GM12891 (cell line): ENCODE measurements at places on chromosomes 7 and 10.

- DNase-seq, result no peak
These were observed 268.4 kb upstream of the NPVF start for GRCh38 chr7:25496476-25497368.

DNA sequence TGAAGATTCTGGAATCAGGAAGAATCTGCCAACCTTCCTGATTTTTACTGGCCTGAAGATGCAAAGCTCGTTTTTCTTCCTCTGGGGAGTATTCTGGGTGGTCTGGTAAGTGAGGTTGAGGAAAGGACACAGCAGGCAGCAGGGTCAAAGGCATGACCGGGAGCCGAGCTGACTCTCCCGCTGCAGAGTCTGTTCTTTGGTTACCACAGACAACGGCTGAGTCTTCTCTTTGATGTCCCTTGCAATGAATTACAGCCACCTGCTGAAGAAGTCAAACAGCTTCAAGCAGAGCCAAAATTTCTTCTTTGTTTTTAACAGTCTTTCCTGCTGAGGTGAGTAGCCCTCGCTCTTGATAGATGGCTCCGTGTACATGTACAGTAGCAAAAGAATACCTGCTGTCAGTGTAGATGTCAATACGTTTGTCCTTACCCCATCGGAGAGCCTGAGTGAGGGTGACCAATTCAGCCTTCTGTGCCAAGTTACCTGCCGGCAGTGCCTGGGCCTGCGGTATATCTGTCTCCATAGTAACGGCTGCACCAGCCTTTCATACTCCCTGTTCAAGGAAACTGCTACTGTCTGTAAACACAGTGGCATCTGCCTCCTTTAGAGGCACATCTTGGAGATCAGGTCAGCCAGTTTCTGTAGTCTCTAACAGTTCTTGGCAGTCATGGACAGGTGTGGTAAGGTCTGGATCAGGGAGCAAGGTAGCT is 76.4 kb downstream of the PRR15 start:
- no peak for DNase-seq

- DNase-seq, result no peak
These were observed 277.6 kb downstream of the SFMBT2 start for GRCh38 chr10:7133278-7133677.

- DNase-seq, result no peak
These were observed 6.8 kb downstream of the PNLIPRP1 start for GRCh38 chr10:116597543-116597942.

- DNase-seq, result no peak
These were observed 70.9 kb downstream of the HHEX start for GRCh38 chr10:92760609-92761008.

GRCh38 chr7:51256209-51256781 is 60.3 kb downstream of the COBL start:
- no peak for DNase-seq

DNA sequence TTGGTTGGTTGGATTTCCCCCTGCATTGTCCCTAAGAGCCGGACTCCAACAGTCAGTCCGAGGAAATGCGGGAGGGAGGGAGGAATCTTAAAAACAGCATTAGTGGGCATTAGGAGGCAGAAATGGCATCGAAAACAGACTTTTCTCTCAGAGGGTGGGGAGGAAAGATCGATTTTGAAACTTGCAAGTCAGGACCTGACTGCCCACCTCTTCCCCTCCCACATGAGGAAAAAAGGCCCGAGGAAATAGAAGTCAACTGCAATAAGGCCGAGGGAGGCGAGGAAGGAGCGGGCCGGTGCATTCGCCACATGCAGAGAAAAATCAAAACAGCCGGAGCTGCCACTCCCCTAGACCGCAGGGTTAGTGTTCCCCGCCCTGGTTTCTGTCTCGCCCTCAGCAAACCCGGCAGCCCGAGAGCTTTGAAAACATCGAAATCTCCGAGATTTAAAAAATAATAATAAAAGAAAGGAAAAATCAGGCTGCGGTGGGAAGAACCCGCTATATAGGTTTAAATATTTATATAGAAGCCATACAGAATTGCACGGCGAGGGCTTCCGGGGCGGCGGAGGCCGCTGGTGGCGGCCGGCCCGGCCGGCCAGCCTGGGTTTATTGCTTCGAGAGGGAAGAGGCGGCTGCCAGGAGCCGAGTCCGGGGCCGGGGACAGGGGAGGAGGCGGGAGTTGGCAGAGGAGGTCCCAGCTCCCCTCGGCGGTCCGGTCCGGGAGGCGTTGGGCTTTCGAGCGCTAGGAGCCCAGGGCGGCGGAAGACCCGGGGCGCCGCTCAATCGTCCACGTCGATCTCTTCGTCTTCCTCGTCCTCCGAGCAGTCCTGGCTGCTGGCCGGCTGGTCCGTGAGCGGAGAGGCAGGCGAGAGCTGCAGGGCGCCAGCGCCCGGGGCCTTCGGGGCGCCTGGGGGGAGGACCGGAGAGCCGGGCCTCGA is 2.5 kb downstream of the LBX1 start:
- DNase-seq, result no peak

DNA sequence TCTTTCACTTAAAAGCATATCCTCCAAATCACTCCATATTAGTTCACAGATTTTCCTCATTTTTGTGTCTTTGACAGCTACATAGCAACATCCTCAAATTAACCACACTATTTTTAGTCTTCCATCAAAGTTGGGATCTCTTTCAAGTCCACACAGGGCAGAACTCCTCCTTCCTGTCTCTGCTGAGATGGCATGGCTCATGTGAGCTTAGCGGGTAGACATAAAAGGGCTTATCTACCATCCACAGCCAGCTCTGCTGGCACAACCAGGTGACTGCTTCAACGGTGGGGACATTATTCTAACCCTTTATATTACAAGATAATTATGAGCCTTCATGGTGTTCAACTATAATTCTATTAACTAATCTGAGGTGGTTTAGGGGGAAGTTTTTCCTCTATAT is 35.5 kb downstream of the ICA1 start:
- DNase-seq, result no peak

GRCh38 chr7:77738871-77739270 is 42.6 kb downstream of the RSBN1L start:
- no peak for DNase-seq

- DNase-seq, result no peak
These were observed 4.5 kb downstream of the FBXW4 start for GRCh38 chr10:101690461-101690860.

DNA sequence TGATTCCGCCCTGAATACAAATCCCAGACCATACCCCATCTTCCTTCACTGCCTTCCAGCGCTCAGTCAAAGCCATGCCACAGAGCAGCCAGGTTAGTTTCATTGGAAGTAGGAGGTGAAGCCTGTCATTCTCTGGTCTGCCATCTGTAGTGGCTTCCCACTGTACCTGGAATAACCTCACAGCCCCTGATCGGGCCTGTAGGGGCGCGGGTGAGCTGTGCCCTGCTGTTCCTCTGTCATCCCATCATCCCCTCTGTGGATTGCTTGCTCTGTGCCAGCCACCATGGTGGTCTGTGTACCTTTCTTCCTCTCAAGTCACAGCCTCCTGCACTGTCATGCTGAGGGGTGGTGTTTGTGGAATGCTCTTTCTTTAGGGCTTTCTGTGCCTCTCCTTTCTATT is 155.1 kb downstream of the ZNF22 start:
- DNase-seq, result no peak

DNA sequence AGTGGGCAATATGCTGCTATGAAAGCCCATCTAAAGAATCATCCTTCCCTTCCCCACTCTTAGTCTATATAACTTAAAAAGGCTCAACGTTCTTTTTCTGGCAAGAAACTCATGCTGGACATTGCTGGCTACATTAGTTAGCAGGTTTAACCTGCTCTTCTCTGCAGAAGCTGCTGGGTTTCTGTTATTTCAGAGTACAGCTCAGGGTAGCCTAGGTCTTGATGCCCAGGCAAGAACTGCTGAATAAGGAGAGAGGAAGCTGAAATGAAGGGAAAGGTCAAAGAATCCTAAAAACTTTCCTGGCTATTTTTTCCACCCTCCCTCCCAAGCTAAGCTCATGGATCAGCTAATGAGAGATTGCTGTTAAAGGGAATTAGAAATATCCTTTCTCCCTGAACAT is 79.4 kb downstream of the ANKIB1 start:
- DNase-seq, result no peak

GRCh38 chr7:96033009-96033598 is 260.8 kb downstream of the DYNC1I1 start:
- no peak for DNase-seq

GRCh38 chr10:16944402-16944801 is 127.2 kb upstream of the RSU1 start:
- DNase-seq, result no peak

DNA sequence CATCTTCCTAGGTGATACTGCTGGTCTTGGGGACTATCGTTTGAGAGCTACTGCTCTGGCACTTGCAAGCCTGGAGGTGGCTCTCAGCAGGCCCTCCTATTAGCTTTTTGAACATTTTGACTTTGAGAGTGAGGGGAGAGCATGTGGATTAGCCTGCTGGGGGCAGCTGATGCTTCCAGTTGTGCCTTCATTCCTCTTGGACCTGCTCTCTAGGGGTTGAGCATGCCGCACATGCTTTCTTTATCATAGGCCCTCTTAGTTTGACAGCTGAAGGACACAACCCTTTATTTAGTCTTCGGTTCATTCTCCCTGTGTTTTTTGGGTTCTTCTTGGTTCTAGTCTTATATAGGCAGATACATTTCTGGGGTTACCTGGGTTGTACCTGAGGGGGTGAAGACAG is 132.1 kb downstream of the GALNT17 start:
- DNase-seq, result no peak

DNA sequence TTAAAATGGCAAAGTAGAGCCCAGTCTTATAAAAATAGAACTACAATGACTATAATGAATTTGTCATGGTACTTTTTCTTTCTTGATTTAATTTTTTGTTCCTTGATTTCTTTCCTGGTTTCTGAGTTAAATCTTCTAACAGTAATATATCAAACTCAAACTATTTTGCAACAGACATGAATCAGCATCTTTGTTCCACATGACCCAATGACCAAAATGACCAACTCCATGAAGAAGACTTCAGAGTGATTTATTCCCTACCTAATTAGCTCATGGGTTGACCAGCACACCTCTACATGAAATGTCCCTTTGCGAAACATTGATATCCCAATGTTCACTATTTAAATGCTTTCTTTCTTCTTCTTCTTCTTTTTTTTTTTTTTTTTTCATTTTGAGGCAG is 30.9 kb downstream of the NMT2 start:
- DNase-seq, result no peak
